Stimulated activated naive CD8-positive, alpha-beta T cell treated with anti-CD3 and anti-CD28 coated beads, Interleukin-15, amount 100 ng/mL, for 72 hours (primary cell): ENCODE measurements at places on chromosomes 2 and 18.

- DNase-seq, result no peak
Measured at GRCh38 chr18:58887613-58887963, 22.9 kb downstream of the ZNF532 start.

DNA sequence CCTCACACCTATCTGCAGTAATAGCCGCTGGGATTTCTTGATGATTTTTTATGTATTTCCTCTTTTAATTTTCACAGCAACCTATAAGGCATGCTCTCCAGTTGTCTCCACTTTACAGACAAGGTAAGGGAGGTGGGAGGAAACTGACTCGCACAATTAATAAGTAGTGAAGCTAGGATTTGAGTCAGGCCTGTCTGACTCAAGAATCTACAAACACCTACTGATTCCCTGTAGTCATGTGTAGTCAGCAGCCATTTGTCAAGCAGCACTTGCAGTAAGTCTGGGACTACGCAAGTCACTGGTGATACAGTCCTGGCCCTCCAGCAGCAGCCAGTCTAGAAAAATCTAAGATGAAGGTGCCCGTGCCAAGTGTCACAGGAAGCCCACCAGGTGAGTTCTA lies 193.6 kb upstream of the PKDCC start:
- DNase-seq, result no peak

- DNase-seq, result no peak
Measured at GRCh38 chr2:186561467-186562208, 28.2 kb upstream of the ITGAV start.

GRCh38 chr18:25174324-25174723 lies 177.6 kb downstream of the ZNF521 start:
- no peak for DNase-seq

- no peak for DNase-seq
Measured at GRCh38 chr2:166376488-166376828, 714 bp upstream of the SCN9A start.

GRCh38 chr2:198316852-198317396 lies 512.5 kb downstream of the PLCL1 start:
- no peak for DNase-seq

GRCh38 chr2:24822049-24822706 lies 29.0 kb downstream of the CENPO start:
- DNase-seq, result no peak

DNA sequence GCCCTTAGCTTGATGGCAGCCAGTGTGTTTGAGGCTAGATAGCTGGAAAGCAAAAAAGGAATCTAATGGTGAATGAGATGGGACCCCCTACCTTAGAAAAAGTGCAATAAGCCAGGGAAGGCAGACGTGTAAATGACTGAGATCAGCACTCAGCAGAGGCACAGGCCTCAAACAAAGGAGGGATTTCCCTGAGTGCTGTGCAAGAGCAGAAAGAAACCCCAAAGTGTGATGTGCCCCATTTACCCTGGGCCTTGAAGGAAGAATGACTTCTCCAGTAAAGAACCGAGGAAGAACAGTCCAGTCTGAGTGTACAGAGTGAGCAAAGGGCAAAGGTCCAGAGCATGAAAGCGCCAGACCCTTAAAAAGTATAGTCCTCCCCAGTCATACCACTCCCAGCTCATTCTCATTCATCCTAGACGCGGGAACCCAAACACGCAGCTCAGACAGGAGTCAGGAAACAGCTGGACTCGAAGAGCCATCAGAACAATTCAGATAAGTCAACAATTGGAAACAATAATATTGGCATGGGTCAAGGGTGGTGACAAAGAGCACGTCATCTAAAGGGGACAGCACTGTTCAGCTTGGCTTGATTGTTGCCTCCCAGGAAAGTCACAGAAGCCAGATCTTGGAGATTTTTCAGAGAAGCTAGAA lies 121.7 kb downstream of the INO80D start:
- DNase-seq, result no peak

DNA sequence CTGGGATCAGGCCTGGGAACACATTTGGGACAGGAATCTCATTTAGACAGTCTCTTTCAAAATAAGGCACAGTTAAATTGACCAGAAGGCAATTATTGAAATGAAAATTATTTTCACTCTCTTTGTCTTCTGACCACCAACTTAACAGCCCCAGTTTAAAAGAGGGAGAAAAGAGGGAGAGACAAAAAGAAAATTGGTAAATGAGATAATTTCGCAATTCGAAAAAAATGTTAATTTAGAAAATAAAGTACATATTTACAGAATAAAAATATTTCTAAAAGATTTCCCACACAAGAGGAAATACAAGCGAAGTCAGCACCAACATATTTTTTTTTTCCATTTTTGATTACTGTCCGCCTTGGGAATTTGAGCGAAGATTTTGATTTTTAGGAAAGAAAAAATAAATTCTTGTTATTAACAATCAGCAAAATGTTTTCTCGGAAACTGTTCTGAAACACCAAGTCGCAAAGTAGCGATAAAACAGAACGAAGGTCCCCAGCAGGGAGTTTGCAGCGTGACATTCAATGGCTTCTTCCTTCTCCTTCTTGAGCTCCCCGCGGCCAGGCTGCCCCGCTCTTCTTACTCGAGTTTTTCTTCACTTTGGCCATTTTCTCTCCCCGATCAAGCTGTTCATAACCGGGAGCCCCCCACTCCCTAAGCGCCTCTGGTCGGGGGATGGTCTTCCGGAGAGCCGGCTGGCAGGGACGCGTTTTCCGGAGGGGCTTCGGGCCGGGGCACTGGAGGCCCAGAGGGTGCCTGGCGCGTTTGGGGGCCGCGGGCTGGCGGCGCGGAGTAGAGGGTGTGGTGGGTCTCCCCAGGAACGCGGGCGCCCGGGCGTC lies 5.0 kb downstream of the SP9 start:
- no peak for DNase-seq

- DNase-seq, result no peak
Measured at GRCh38 chr2:73979686-73980085, 5.0 kb upstream of the TET3 start.

GRCh38 chr2:177193240-177193639 lies 19.4 kb upstream of the HNRNPA3 start:
- DNase-seq, result no peak

DNA sequence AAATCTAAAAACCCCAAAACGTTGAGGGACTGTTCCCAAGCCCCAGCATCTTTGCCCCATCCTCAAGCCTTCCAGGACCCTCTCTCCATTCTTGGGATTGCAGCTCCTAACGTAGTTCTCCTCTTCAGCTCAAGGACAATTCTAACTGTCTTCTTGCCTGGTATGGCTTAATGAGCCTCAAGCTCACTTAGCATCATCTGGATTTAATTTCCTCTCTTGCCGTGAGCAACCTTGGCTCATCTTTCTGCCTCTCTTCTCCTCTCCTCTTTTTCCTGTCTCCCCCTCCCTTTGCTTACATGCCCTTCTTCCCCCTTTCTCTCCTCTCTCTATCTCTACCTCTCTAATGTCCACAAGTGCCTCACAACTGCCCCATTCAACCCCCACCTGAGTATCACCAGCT lies 44.2 kb downstream of the TACR1 start:
- no peak for DNase-seq

DNA sequence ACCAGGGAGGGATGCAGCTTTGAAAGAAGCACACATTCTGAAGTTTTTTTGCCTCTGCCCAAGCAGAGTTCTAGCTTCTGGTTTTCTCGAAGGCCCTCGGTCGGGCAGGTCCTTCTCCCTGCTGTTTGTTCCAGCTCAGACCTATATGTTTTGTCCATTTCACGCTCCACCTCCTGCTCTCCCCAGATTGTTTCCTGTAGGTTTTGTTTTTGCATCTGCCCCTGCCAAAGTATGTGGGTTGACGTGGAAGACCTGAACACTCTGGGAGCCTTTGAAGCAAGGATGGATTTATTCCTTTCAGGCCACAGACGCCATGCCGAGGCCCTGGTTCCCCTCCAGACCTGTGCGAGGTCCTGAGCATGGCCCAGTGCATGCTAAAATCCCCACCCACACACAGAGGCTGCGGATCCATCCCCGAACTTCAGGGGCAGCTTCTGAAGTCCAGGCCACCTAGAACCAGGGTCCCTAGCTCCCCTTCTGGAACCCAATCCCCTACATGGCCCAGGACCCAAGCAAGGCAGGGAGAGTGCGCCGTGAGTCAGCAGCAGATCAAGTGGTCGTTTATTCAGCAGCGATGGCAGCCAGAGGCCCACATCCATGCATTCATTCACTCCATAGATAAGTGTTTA lies 205.4 kb downstream of the KLHL29 start:
- DNase-seq, result no peak

DNA sequence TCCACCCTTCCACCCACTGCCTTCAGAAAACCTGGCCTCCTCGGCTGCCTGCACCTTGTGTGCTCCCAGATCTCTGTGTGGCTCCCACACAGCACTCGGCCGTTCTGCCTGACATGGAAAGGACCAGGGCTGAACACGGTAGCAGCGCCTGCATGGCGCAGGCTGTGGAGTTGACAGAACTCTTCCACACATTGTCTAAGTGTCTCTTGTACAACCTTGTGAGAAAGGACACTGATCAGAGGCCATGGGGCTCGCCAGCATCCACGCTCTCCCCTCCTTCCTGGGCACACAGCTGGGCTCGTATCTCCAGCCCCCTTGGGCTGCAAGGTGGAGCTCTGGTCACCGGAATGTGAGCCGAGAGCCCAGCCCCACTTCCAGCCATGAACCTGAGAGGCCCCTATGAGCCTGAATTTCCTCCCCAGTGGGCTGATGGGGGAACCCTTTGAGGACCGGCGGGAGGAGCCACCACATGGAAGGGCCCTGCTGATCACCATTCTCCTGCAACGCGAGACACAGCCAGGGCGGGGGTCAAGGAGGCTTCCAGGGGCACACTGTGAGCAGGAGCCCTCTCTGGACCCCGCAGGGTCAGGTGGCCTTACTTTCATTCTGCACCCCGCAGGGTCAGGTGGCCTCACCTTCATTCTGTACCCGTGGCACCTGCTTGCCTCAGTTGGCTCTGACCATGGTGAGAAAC lies 314.2 kb upstream of the MYT1L start:
- no peak for DNase-seq

GRCh38 chr2:202883987-202884675 lies 12.6 kb upstream of the ICA1L start:
- DNase-seq, result no peak

- no peak for DNase-seq
Measured at GRCh38 chr2:237590272-237591140, at the start of gene RAB17. TSS of gene RAB17 (minus strand) at chr2:237590734. CDS start at chr2:237586154, 4,580 bp downstream.

DNA sequence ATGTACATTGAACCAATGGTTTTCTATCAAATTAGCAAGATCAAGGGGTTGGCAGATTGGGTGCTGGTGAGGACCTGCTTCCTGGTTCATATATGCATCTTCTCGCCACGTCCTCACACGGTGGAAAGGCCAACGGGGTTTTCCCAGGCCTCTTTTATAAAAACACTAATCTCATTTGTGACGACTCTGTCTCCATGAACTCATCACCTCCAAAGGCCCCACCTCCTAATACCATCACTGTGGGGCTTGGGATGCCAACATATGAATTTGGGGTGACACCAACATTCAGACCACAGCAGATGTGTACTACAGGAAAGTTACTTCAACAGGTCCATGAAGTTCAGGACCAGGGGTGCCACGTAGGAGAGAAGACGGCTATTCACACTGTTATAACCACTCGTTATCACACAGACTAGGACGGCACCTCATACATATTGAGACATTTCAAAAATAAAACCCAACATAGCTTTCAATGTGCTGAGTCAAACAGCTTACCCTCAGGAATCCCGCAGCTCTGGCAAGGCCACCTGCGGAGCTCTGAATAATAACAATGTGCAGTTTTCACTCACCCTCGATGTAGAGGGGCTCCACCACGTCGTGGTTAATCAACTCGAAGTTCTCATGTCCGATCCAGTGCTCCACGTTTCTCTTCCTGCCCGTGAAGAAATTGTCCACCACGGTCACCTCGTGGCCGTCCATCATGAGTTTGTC lies 49.3 kb downstream of the UXS1 start:
- peak; percentile 60 for DNase-seq

DNA sequence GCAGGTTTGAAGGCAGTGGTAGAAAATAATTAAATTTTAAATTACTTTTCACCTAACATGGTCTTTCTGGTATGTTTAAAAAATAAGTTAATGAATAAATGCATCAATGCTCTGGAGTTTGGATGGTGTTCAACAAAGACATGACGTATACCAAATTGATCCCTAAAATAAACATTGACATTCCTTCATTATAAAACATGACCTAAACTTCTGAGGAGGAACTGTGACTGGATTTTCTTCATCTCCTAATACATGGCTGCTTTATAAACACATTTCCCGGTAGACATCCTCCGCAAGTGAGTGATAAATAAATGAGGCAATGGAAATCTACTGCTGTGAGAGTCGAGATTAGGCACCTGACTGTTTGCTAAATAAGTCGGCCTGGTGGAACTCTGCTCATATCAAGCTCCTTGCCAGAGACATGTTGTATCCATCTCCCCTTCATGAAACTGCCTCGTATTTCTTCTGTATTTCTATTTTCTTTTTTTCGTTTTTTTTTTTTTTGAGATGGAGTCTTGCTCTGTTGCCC lies 362.3 kb downstream of the RNF144A start:
- DNase-seq, result no peak

GRCh38 chr2:17830053-17831034 lies 14.1 kb downstream of the MSGN1 start:
- DNase-seq, result peak; percentile 26

DNA sequence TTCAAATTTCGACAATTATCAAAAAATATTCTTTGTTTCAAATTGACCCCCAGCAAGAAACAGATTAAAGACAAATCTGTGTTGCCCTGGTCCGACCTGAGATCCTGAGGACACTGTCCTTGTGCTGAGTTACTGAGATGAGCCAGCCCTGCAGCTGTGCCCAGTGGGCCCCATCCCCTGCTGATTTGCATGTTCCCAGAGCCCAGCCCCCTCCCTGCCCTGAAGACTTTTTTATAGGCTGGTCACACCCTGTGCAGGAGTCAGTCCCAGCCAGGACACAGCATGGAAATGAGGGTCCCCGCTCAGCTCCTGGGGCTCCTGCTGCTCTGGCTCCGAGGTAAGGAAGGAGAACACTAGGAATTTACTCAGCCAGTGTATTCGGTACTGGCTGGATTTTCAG lies 31.4 kb upstream of the ZNG1B start:
- no peak for DNase-seq

GRCh38 chr2:136130511-136130910 lies 12.6 kb upstream of the CXCR4 start:
- DNase-seq, result no peak

DNA sequence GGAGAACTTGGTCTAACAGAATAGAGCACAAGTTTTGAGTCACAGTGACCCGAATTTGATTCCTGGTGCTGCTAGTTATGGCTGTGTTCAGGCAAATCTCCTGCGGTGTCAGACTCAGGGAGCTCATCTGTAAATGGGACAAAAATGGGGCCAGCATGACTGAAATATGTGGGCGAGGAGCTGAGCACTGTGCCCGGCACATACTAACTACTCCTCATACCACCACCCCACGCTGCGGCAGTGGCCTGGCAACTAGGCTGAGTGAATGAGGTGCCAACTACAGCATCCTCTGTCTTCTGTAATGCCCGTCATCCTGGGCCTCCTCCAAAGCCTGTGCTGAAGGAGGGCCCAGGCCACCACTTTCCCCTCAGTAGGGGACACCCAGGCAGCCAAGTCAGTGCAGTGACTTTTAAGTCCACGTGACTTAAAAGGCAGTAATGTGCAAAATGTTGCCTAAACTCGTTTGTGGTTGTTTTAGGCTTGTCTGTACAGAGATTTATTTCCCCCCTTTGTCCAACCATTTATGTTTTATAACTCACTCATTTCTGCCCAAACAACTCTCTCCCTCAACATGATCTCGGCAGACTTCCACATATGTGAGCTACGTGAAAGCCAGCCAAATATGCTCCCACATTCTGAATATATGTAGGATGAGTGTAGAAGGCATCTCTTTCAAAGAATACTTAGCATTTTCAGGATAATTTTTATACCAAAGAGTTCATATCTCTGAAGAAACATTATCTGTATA lies 773.7 kb downstream of the TSN start:
- DNase-seq, result no peak
